Cardiac muscle cell (in vitro differentiated cells and primary cell): ENCODE measurements at places on chromosomes 12 and 14. TPM values are rescaled to one million over a fixed set of nuclear protein-coding genes. Genes with fewer than 3 reads are reported as not detected.

- DNase-seq, result no peak
Measured at GRCh38 chr14:72675126-72675525, 218.8 kb downstream of the DPF3 start.

Gene AICDA
- polyA plus RNA-seq, result not detected in 2 replicates

Gene COQ6
- polyA plus RNA-seq, result 54.6 and 81.7 TPM in 2 replicates

Gene CEP128
- polyA plus RNA-seq, result 7.3 and 13.6 TPM in 2 replicates

Gene TIMM9
- 75.3 and 77.3 TPM in 2 replicates for polyA plus RNA-seq

DNA sequence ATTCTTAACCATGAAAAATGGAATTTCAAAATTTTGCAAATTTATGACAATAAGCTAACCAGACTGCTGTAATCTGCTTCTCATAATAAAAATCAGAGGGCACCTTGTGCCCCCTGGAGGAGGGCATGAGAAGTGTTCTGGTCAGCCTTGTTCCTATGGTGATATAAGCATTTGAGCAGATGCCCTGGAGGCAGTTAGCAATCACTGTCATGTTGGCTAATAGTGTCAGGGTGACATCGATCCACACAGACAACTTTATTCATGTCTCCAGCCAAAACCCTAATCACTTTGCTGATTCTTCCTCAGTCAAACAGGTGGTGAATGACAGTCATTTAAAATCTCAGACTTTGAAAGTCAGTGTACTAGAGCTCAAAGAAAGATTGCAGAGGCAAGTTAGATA, 943.0 kb downstream of the GALC start:
- DNase-seq, result peak; percentile 25
